Omental fat pad (tissue), 4 donors: ENCODE measurements at places on chromosomes 6 and 20. TPM values are rescaled to one million over a fixed set of nuclear protein-coding genes. Genes with fewer than 3 reads are reported as not detected.

DNA sequence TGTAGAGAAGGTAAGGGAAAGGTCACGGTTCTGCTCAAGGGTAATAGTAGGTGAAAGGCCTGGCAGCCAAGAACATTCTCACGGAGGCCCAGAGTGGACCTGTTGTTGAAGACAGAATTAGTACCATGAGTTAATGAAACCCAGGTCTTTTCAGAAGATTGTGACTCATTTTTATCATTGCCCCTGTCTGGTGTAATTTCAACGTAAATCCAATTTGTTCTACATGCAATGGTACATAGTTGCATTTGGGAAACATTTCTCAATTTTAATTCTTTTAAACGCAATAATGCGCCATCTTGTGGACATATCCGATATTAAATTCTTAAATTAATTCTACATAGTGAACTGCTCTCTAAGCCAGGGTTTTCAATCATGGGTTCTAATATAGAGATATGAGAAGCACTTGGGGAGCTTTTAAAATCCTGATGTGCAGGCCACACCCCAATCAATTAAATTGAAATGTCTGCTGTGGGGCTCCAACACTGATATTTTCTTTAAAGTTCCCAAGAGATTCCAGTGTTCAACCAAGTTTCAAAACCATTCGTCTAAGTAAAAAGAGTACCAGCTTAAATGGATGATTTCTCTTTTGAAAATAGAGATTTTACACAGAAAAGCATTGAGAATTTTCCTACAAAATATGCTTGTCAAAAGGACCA, 257.4 kb downstream of the PLCB1 start:
- no peak for DNase-seq

GRCh38 chr6:41054511-41054910, 1.5 kb downstream of the APOBEC2 start:
- no peak for DNase-seq

GRCh38 chr20:9200196-9200595, 131.3 kb downstream of the PLCB4 start:
- no peak for DNase-seq

DNA sequence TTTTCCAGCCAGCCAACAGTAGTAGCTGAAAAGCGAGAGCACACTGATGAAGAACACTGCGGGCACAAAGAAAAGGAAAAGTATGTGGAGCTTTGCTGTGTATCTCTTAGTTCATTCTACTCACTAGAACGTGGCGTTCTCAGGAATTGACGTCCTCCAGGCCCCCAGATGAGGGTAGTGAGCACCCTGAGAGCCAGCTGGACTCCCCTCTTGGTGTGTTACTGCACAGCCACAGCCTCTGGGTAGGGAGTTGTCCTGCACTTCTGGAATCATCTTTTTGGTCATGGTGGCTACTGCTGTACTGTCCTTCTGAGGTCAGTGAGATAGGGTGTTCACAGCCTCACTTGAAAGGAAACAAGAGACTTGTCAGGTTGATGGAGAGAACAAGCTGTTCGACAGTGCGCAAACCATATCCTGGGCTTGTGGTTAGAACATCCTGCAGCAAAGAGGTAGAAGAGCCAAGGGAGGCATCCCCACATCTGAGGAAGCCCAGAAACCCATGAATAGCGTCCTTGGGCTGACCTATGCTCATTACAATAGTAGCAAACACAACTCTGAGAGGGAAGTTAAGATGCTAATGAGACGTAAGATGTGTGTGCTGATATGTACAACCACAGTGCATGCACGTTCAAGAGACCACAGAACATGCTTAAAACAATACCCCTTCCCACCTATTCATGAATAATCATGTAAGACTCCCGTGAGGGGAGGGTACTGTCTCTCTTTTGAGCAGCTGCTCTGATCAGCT, 14.6 kb upstream of the HLA-F start:
- no peak for DNase-seq

Gene GABBR1
- 20.4 TPM for total RNA-seq

Gene MLIP
- total RNA-seq = 0.47 TPM

Gene JPH2
- total RNA-seq = 7.3 TPM

GRCh38 chr6:47188588-47189021, 121.1 kb downstream of the TNFRSF21 start:
- DNase-seq = no peak

GRCh38 chr6:51901766-51902764, 185.3 kb downstream of the PKHD1 start:
- no peak for DNase-seq

GRCh38 chr6:8513174-8513573, 77.8 kb upstream of the SLC35B3 start:
- DNase-seq = no peak

- no peak for DNase-seq
Measured at GRCh38 chr6:93008375-93008774, 411.0 kb downstream of the EPHA7 start.

DNA sequence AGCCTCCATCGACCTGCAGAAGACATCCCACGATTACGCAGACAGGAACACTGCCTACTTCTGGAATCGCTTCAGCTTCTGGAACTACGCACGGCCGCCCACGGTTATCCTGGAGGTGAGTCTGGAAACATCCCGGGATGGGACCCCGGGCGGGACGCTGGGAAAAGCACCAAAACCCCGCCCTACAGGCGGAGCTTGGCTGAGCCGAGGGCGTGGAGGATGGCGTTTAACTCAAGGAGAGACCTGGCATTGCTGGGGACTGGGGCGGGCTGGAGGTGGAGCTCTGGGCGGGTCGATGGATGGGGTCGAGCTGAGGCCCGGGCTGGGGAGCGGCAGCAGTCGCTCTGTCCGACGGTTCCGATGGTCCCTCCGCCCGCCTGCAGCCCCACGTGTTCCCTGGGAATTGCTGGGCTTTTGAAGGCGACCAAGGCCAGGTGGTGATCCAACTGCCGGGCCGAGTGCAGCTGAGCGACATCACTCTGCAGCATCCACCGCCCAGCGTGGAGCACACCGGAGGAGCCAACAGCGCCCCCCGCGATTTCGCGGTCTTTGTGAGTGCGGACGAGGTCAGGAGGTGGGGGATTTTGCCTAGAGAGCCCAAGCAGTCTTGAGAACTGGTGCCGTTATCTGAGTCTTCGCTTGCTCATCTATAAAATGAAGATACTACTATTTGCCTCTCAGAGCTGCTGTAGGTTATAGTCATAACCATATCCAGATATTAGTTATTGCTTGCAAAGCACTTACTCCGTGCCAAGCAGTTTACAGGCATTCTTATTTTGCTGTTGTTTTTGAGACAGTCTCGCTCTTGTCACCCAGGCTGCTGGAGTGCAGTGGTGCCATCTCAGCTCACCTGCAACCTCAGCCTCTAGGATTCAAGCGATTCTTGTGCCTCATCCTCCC, 3.8 kb downstream of the SPAG4 start:
- peak; percentile 62 for DNase-seq

DNA sequence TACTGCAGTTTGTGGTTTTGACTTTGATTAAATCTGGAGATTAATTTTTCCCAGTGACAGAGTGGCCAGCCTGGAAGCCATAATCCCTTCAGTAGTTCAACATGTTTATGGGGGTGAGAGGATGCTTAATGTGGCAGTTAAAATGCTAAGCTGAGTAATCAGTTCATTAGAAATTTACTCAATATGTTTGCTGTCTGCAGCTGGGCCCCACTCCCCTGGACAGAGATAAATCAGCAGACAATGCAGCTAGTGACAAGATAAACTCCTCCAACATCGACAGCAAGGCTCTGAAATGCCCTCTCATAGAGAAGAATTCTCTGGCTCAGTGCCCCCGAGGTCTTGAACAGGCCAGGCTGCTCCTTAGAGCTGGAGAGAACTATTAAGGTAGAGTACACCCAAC, 101.9 kb downstream of the LRFN2 start:
- no peak for DNase-seq

Gene LINC00237
- total RNA-seq = not detected

DNA sequence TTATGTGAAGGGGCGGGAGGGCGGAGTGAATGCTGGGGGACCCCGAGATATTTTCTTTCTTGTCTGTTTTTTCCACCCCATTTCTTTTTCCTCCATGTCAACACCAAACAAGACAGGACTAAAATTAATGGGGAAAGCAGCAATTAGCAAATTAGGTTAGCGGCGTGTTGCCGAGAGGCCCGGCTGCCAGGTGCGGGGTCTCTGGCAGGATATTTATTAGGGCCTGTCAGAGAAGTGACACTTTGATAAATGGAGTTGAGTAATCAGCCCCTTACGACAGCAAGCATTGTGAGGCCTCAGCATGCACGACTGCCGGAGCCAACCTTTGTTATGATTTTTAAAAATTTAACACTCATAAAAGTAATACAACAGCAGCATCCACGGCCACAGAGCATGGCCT, 193.8 kb downstream of the DHX35 start:
- no peak for DNase-seq

Gene BPIFB4
- not detected for total RNA-seq

DNA sequence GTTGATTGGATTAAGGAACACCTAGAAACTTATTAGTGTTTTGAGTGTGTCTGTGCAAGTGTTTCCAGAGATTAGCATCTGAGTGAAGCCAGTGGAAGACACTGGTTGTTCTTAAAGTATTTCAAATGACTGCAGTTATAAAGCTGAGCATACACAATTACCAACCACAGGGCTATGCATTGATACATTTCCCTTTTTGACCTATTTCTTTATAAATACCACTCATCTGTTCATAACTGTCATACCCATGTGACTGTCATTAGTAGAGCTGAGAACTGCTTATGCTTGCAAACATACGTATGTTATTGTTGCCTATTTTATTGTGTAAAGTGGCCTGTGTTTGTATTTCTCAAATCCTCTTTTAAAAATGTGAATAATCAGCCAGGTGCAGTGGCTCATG, 15.3 kb upstream of the ZC3H12D start:
- no peak for DNase-seq

DNA sequence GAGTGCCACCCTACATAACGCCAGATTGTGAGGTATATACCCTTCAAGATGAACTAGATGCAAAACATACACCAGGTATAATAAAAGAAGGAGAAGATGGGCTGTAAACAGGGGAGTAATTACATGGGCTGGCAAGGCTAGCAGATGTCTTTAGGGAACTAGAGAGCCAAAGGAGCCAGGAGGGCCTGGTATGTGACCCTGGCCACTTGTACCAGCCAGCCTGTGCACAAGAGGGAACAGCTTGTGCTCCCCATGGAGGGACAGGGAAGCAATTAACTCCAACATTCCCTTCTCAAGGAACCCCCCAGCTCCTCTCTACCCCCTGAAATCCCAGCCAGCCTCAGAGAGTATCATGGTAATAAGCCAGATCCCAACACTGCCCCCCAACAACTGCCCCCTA, 139.9 kb downstream of the HIVEP2 start:
- DNase-seq = no peak

- no peak for DNase-seq
Measured at GRCh38 chr6:106642476-106642875, 13.1 kb downstream of the QRSL1 start.

DNA sequence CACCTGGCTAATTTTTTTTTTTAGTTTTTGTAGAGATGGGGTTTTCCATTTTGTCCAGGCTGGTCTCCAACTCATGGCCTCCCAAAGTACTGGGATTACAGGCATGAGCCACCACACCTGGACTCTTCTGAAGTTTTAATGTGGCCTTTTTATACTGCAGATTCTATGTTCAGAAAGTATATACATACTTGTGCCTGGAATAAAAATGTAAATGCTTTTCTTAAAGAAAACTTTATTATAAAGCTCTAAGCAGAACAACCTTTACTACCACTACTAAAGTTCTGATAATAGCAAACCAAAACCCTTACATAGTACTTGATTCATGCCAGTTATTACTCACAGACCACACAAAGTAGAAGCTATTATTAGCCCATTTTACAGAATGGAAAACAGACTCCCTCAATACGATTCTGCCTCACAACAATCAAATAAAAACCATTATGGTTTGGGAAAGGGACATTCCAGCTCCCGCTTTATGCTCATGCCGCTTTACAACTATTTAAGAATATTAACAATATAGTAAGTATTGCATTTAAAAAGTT, 5.3 kb downstream of the PHIP start:
- no peak for DNase-seq

DNA sequence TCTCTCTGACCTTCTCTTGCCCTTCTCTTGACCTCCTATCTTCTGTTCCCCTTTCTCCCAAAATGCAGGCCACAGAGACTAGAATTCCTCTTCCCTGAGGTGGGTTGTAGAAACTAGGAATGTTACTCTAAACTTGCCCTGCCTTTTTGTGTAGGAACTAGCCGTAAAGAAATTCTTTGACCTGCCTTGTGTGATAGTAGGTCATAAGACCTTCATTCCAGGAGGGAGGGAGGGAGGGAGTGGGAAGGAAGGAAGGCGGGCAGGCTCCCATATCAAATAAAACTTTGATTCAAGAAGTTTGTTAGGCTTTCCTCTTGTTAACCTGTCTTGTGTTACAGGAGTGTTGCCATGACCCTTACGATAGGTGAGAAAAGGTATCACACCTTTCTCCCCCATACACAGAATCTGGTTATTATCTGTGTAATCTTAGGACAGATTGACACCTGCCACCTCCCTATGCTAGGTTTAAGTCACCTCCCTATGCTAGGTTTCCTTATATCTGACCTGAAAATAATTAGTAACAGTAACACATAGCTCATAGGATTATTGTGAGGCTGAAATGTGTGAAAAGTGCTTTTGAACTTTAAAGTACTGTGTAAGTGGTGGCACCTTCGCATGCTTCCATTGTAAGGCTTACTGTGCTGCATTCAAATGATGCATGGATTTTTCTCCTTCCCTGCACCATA, 32.6 kb upstream of the FUCA2 start:
- no peak for DNase-seq

Gene CTCFL
- total RNA-seq = not detected

Gene RFX6
- total RNA-seq = not detected

- DNase-seq = no peak
Measured at GRCh38 chr20:62740286-62741141, 31.9 kb downstream of the NTSR1 start.

DNA sequence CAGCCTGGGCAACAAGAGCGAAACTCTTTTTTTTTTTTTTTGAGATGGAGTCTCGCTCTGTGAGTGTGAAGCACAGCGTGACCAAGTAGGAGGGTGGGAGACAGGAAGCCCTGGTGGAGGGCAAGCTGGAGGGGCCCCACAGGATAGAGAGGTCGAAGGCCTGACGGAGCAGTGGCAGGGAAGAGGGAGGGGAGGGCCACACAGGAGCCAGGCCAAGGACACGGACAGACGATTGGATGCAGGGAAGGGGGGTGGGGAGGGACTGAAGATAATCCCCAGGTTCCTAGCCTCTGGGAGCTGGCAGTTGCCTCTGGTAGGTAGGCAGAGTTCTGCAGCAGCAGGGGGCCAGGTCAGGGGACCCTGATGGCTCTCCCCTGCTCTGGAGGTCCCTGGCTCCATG, 10.8 kb upstream of the GUCA1A start:
- DNase-seq = no peak

Gene DCBLD1
- total RNA-seq = 36.9 TPM

- DNase-seq = no peak
Measured at GRCh38 chr20:25242231-25242630, 5.7 kb upstream of the PYGB start.

GRCh38 chr6:7414811-7415210, 25.2 kb downstream of the RIOK1 start:
- DNase-seq = no peak

GRCh38 chr6:105677671-105678475, 275.0 kb upstream of the PREP start:
- DNase-seq = no peak

GRCh38 chr20:5949943-5950270, 426 bp downstream of the TRMT6 start:
- no peak for DNase-seq
